ENCODE measurements at places on chromosomes 5 and 9.
A peak's percentile ranks its signal among the peaks of the same experiment; 100 is the strongest.

DNA sequence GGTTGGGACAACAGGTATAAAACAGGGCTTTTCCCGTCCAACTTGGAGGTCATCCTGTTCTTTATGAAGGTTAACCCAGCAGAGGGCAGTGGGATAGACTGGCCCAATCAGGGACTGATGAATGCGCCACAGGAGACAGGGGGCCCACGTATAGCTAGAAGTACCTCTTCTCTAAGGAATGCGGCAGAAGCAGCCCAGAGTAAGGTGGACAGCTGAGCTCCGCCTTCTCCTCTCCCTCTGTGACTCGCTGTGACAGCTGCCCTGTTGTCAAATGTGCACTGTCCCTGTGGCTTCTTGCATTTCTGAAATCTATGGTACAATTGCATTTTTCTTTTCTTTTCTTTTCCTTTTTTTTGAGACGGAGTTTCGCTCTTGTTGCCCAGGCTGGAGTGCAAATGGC lies 306.6 kb downstream of the FBXL7 start:
- no peak for DNase-seq

DNA sequence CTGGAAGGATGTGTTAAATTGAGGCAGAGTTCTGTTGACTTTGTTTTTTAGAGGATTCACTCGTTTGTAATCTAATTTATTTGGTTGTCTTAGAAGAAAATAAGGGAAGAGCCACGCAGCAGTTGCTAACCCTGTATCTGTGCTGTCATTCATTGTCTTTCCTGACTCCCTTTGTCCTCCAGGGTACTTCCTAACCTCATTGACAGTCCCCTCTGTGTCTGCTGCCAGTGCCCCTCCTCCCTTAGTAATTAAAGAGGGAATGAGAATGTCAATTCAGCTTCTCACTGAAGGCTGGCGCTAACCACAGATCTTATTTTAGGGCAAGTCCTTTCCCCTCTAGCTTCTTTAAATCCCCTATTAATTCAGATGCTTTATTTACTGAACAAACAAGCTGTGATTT lies 84.0 kb downstream of the MAST4 start:
- DNase-seq = no peak

DNA sequence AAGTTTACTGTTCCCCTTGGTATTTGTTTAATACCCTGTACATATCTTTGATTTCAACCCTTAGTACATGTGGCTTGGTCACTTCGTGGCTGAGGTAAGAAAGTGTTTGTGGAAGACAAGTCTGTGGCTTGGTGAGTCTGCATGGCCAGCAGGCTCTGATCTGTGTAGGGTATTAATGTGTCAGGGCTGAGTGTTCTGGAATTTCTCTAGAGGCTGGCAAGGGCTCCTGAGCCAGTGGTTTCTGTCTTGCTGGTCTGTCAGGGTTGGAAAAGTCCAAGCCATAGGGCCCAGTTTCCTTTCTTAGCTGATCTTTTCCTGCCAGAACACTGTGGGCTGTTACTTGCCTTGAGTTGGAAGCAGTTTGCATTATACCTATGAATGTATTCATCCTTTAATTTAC lies 48.0 kb upstream of the FBXL7 start:
- DNase-seq = no peak

DNA sequence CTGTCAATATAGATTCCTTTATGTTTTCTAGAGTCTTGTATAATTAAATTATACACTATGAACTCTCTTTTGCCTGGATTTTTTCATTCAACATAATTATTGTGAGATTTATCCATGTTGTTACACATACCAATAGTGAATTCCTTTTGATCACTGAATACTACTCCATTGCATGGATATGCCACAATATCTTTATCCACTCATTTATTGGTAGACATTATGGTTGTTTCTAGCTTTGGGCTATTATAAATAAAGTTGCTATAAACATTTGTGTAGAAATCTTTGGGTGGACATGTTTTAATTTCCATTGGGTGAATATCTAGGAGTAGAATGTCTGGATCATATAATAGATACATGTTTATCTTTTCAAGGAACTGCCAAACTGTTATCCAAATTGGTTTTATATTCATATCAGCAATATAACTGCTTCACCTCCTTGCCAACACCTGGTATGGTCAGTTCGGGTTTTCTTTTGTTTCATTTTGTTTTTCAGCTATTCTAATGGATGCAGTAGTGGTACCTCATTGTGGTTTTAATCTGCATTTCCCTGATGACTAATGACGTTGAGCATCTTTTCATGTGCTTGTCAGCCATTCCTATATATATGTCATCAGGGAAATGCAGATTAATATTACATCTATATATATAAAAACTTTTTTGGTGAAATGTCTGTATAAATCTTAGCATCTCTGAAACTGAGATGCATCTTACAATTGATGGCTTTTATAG lies 32.1 kb upstream of the TCF7 start:
- no peak for DNase-seq

GRCh38 chr5:123937230-123937629 lies 425.3 kb downstream of the CSNK1G3 start:
- no peak for DNase-seq

DNA sequence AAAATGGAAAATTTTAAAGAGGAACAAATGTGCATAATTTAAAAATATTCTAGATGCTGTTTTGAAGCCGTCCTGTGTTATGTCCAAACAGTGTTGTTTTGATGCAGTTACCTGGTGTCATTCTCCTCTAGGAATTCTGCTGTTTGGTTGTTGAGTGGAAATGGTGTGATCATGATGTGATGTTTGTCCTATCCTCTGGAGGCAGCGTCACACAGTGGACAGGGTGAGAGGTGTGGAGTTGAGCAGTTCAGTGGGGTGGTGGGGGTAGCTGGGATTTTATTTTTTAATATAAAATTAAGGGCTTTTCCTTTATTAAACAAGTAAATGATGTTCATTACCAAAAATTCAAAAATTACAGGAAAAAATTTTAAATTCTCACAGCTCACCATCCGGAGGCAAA lies 31.2 kb downstream of the PRDM6 start:
- DNase-seq = no peak

DNA sequence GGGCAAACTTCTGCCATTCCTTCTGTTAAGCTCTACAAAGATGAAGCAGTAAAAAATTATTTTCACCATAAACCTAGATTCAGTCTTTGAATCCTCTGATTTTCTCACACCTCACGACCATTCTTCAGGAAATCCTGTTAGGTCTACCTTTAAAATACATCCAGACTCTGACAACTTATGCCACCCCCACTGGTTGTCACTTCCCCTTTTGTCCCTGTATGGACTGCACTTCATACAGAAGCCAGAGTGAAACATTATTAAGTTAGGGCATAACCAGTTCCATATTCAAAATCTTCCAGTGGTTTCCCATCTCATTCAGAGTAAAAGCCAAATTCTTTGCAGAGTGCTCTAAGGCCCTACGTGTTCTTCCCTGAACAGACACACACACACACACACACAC lies 499.8 kb downstream of the RASEF start:
- no peak for DNase-seq

GRCh38 chr5:78005021-78005785 lies 229.1 kb upstream of the TBCA start:
- peak; percentile 94 for DNase-seq

DNA sequence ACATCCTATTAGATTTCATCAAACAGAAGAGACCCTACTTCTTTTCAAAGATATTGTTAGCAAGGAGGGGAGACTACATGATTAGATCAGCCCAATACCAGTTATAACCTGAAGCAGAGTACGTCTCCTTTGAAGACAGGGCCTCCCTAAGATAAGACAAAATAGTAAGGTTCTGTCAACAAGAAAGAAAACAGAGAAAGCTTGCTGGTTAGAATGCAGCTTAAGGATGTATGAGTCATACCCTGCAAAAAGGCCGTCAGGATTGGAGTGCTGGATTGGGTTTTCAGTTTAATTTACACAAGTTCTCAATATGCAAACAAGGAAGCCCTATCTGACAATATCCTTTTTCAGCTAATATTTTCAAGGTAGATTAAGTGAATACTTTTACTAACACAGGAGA lies 1581.2 kb upstream of the WWC1 start:
- no peak for DNase-seq

- no peak for DNase-seq
These were observed 7.8 kb downstream of the NELFB start for GRCh38 chr9:137262909-137263285.

DNA sequence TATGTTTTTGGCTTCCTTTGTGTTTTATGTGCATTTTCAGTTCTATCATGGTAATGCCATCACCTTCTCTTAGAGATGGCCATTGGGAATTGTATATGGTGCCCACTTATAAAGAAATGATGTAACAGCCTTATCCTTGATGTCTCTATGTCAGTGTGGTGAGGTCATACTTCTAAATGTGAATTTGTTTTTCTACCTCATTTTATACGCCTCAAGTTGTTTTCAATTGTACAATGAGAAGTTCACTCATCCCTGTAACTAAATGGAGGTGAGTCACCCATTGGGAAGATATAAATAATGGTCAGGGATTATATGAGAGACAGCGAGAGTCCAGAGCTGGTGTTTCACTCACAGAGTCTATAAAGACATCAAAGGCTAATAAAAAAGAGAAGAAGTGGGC lies 402.4 kb downstream of the AGTPBP1 start:
- no peak for DNase-seq

Data from NCI-H1436 treated with DMSO at 0.1 percent for 48 hours (cell line).